ENCODE measurements at places on chromosomes 5 and 9.

DNA sequence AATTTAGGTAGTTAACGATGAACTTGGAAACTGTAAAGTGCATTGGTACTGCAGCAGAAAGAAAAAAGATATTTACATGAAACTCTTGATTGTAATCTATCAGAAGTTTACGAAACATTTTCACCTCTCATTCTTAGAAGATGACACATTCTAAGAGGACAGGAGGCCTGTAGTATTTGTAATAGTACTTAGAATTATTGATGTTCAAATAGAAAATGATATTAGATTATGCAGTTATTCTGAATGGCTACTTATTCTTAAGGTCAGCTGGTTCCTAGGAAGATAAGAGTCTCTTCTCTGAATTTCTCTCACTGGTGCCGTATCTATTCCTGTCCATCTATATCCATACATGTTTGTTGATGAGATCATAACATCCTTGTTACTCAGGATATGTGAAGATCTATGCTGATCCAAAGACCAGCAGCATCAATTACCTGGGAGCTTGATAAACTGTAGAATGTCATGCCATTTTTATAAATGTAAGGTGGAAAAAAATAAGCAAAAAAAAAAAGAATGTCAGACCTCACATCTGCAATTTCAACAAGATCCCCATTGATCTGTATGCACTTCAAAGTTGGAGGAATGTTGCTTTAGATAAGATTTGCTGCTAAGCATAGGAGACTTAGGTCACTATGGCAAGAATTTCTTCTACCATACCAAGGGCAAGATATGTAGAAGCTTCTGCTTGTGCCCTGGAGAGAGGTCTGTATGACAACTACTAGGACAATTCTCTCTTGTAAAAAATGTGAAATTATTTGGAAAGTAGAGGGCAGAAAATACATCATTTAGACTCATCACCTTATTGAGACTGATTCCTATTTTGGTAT lies 42.4 kb upstream of the RICTOR start:
- DNase-seq: no peak

DNA sequence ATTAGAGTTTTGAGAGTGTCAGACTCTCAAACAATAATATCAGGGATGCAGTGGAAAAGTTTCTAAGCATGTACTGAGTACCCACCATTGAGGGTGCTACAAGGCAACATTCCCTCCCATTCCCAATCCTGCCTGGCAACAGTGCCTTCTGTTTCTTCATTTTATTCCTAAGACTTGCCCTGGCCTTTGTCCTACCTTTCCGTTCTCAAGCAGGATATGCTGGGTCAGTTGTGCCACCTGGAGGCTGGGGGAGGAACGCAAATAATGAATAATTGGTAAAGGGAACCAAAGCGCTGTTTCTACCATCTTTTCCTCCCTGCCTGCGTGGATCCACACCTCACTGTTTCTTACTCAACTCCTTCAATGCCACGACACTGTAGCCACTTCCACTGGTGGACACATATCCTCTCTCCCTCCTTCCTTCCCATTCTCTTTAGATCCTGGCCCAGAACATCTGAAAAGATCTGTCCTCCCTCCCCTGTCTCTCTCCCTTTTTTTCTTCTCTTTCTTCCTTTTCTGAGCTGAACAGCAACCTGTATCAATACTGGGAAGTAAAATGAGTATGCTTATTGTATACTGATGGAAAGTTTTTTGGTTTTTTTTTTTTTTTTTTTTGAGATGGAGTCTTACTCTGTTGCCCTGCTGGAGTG lies 149.5 kb downstream of the C9orf152 start:
- no peak for DNase-seq

DNA sequence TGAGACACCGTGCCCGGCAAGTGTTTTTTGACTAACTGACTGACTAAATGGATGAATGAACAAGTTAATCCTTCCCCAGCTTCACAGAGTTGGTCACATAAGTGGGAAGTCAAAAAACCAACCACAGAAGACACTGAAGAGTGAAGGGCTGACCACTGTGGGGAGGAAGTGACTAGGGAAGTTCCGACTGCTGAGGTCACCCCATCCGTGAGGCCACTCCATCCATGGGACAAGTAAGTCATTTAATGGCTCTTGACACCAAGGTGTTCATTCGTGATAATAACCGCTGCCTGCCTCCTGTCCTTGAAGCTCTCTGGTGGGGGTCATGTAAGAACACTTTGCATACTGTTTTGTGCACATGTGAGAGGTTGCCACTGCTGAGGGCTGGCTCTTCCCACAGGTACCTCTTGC lies 22.2 kb upstream of the CXCL14 start:
- DNase-seq: no peak

DNA sequence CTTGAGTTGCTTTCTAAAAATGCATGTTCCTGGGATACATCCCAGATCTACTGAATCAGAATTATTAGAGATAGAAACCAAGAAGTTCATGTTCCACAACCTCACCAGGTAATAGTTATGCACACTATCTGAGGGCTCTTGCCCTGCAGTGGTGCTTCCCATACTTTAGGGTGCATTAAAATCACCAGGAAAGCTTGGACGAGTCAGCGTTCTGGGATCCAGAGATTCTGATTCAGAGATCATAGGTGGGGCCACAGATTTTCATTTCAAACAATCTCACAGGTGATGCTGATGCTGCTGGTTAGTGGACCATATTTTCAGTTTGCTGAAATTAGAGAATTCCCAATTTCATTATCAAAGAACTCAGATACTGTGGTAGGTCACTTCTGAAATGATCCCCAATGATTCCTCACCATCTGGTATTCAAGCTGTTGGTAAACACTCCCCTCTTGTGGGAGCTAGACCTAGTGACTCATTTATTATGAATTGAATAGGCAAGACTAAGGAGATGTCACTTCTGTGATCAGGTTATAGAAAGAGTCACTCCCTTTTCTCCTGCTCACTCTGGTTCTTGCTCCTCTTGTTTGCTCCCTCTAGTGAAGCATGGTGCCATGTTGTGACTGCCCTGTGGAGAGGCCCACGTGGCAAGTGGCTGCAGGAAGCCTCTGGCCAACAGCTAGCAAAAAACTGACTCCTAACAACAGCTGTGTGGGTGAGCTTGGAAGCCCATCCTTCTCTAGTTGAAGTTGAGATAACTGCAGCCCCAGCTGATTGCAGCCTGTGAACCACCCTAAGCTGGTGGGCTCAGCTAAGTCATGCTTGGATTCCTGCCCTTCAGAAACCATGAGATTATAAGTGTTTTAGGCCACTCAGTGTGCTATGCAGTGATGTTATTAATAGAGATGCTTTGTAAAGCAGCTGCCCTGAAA lies 59.8 kb downstream of the SH3TC2 start:
- DNase-seq: no peak

Data from stimulated activated CD8-positive, alpha-beta memory T cell treated with anti-CD3 and anti-CD28 coated beads, Interleukin-7, amount 100 ng/mL, for 24 hours (primary cell).